A375 (cell line): ENCODE measurements at places on chromosomes 1 and 21. TPM values are rescaled to one million over a fixed set of nuclear protein-coding genes. Genes with fewer than 3 reads are reported as not detected.

The CFHR4 gene
- not detected in 2 replicates for total RNA-seq

The CACNA1E gene
- 0.04 and 0.24 TPM in 2 replicates for total RNA-seq

The AADACL3 gene
- not detected in 2 replicates for total RNA-seq

The LCE1A gene
- total RNA-seq, result not detected in 2 replicates
